ENCODE measurements at places on chromosomes 7 and 10.

DNA sequence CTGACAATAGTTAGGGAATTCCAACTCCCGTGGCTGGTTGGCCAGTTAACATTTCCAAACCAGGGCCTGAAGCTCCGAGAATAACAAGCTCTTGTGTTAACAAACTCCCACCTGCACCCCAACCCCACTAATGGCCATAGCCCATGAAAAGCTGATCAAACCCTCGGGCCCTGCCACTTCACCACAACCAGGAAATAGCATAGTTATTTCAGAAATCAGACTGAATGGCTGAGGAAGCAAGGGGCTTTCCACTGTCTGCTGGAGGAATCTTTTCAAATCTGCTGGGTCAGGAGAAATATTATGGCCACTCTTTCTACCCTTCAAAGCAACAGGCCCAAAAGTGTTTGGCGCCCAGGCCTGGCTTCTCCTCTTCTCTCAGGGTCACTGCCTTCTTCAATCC, 145.6 kb downstream of the GLCCI1 start:
- no peak for DNase-seq

GRCh38 chr7:7567898-7568531, 1.3 kb downstream of the MIOS start:
- no peak for DNase-seq

GRCh38 chr7:66666313-66666952, 37.8 kb downstream of the KCTD7 start:
- no peak for DNase-seq

- DNase-seq, result no peak
These were observed 3.6 kb downstream of the FOXI2 start for GRCh38 chr10:127740596-127740995.

GRCh38 chr10:14583252-14583651, 191.4 kb downstream of the FAM107B start:
- no peak for DNase-seq

- DNase-seq, result no peak
These were observed 126.1 kb upstream of the PRSS58 start for GRCh38 chr7:142383841-142384492.

GRCh38 chr7:70416986-70417655, 714.8 kb upstream of the GALNT17 start:
- DNase-seq, result no peak

DNA sequence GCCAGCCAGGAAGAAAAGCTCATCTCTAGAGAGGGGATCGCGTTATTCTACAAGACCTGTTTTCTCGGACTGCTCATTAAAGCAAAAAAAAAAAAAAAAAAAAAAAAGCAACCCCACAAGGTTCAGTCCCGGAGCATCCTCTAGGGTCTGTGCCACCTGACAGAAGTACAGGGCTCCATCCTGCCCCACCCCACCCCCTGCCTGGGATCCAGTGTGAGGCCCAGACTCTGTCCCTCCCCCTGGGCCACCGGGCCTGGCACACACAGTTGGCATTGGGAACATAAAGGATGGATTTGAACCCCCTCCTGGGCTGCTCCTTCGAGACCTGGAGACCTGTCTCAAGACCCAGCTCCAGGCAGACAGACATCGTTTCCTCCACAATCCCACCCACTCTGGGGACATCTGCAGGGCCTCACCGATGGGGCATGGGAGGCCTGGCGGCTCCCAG, 688 bp downstream of the ORAI2 start:
- DNase-seq, result no peak

- DNase-seq, result no peak
These were observed 78.4 kb downstream of the XRCC2 start for GRCh38 chr7:152597507-152597906.

DNA sequence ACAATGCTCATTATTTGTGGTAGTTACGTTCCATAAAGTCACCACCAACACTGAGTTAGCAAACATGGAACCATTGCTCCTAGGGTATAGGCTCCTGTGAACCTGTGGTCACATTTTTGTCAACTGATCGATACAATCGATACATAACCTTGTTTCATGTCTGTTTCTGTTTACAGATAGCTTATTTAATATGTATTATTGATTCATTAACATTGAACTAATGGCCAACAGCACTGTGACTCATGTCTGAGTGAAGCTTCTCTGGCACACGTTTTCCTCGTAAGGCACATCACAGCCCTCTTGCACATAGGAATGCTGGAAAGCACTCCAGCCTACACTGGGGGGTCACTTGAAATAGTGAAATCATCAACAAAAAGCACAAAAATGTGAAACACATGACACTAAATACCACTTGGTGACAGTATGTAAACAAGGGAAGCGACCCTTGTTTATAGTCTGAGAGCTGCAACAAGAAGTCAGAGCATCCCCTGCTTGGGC, 27.0 kb downstream of the GHRHR start:
- DNase-seq, result no peak

GRCh38 chr10:16184096-16184597, 252.7 kb upstream of the PTER start:
- no peak for DNase-seq

- DNase-seq, result no peak
These were observed 79.8 kb upstream of the CCDC71L start for GRCh38 chr7:106740806-106741205.

GRCh38 chr10:127498087-127498486, 51.0 kb upstream of the NPS start:
- no peak for DNase-seq

DNA sequence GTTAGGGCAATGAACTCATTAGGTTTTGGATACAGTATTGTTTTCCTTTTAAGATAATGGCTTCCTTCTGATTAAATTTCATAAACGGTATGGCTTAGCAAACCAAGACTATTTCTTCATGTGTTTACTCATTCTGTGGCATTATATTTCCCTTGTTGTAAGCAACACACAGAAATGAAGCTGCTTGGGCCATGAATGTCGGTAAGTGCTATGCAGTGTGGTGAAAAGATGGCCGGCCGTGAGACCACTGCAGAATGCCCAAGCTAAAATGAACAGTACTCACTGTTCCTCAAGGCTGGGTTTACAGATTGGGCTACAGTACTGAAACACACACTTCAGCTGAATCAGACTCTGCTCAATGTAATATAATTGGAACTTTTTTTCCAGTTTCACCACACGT, 8.1 kb downstream of the APBB1IP start:
- no peak for DNase-seq

- DNase-seq, result no peak
These were observed 21.5 kb upstream of the ABLIM1 start for GRCh38 chr10:114679552-114679951.

DNA sequence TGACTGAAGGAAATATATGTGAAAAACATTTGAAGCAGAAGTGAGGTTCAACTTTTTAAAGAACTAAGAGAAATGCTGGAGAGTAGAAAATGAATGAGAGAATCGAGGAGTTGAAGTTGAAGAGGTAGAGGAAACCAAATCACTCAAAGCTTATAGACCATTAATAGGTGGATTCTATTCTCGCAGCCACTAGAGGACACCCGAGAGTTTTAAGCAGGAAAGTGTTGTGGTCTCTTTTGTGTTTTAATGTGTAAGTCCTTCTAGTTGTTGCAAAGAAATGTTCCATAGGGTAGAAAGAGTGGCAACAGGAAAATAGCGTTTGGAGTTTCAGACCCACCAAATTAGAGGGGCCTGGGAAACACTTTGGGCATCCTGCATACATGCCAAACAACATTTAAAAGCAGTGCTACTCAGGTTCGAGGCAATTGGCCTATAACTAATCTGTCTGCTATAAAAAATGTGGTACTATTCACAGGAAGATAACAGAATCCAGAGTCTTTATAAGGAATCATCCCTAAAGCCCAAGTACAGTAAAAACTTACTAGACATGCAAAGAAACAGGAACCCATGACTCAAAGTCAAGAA, 75.3 kb upstream of the TAS2R16 start:
- DNase-seq, result peak; percentile 20

DNA sequence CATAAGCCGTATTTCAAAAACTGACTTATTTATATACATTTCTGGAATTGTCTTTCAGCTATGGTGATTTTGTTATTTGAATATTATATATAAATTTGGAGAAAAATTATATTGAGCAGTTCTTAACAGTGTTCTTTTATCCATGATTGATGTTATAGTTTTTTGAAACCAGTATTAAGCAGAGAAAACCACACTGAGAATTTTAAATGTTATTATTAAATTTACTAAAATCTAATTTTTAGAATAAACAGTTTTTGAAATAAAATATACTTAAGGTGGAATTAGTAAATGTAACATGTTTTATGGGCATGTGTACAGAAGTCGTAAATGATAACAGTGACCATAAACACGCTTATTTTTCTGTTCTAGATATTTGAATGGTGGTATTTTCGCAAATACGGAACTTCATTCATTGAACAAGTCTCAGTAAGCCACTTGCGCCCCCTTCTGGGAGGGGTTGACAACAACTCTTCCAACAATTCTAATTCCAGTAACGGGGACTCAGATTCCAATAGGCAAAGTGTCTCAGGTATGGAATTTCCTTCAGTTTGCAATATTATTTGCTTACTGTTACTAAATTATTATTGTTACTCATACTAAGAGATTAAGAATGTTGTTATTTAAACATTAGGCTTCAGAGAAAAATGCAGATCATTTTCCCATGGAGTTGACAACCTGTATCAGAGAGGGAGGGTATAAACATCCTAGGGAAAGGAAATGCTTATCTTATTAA, 166.1 kb downstream of the ST7 start:
- DNase-seq, result peak; percentile 56

GRCh38 chr7:50092579-50093491, at the start of gene ZPBP:
Gene ZPBP, minus strand, starts transcription at chr7:50093246. Its CDS starts 52 bp downstream, at chr7:50093194.
- peak; percentile 17 for DNase-seq

DNA sequence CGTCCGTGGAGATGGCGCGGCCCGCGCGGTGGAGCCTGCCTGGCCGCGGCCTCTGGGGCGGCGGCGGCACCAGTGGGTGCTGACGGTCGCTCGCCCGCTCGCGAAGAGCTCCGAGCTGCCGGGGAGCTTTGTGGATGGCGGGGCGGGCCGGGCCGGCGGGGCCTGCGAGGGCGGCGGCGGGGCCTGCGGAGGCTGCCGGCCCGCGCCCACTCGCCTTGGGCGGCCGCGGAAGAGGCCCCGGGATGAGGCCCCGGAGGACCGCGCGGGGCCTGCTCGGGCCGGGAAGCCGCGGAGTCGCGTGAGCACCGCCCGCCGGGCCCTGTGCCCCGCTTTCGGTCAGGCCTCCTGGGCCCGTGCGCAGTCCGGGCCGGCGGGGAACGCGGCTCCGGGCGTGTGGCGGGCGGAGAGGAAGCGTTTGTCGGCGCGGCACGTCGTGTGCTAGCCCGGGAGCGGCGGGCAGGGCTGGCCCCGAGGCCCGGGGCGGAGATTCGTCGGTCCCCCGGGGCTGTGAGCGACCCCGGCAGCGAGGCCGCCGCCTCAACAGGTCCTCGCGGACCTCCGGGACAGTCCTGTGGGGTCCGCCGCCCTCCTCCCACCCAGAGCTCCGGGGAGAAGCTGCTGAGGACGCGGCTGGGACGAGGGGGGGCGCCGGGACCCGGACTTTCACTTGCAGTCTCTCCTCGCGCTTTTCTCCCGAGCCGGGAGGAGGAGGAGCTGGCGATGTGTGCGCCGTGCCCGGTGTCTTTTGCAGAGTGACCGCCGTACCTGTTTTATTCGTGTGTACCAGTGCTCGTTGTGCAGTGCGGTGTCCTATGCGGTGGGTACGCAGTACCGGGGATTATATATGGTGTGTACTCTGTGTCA, 578 bp downstream of the ZMYND11 start:
- DNase-seq, result peak; percentile 26

All from HEK293T (cell line).